ENCODE measurements at places on chromosomes 1 and 21. TPM values are rescaled to one million over a fixed set of nuclear protein-coding genes. Genes with fewer than 3 reads are reported as not detected.
A peak's percentile ranks its signal among the peaks of the same experiment; 100 is the strongest.

The CYP4A22 gene
- total RNA-seq = not detected

DNA sequence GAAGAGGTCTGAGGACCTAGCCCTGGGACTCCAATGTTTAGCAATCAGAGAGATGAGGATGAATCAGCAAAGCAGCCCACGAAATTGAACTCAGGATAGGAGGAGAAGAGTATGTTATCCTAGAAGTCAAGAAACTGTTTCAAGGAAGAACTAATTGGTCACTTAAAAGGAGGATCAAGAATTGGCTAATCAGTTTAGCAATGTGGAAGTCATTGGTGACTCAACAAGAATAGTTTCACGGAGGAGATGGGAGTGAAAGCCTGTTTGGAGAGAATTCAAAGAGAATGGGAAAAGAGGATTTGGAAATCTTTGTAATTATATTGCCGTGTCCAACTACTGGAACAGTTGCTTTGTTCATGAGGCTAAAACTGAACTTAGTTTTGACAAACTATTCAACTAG lies 7.4 kb downstream of the HMCN1 start:
- no peak for DNase-seq

GRCh38 chr1:16032388-16033102 lies 10.7 kb downstream of the CLCNKA start:
- DNase-seq = peak; percentile 92

The ZBTB8B gene
- 0.45 TPM for total RNA-seq

DNA sequence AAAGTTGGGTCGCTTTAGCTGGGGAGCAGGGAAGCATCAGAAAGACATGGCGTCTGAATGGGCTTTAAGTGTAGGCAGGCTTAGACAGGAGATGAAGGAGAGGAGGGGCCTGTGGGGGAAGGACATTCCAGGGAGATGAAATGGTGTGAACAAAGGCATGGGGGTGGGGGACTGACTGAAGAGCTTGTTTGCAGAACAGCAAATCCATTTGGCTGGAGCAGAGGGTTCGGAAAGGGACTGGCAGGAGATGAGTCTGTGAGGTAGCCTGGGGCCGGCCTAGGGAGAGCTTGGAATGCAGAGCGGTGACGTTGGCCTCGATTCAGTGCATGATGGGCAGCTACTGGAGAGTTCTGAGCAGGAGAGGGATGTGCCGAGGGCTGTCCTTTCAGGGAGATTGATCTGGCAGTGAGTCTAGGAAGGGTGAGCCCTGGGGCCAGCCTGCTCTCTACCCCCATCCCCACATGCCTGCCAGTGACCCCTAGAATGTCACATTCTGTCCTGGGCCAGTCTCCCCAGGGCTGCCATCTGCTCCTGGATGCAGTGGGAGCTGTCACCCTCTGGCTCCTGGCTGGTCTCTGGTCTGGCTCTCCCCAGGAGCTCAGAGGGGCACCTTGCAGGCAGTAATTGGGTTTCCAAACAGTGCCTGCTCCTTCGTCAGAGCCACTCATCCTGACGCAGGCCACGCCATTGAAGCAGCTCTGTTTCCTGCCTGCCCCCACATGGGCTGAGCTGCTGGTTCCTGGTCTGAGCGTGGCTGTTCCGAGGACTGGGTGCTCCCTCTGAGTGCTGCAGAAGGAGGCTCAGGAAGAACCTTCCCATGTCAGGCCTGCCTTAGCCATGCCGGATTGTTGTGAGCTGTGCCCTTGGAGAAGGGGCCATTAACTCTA lies 22.3 kb upstream of the TMEM222 start:
- peak; percentile 92 for DNase-seq

DNA sequence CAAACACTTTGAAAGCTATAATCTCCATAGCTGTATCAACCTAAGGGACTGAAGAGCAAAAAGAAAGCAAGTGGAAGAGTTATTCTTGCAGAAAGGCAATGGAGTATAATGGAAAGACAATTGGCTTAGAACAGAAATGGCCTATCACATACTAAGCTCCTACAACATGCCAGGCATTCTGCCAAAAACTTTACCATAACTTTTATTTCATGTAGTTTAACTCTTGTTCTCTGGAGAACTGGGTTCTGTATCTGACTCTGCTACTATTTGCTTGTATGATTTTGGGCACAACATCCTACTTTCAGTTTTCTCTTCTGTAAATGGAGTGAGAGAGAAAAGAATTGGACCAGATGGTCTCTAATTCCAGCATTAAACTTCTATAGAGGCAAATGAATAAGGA lies 449.1 kb downstream of the GPATCH2 start:
- no peak for DNase-seq

DNA sequence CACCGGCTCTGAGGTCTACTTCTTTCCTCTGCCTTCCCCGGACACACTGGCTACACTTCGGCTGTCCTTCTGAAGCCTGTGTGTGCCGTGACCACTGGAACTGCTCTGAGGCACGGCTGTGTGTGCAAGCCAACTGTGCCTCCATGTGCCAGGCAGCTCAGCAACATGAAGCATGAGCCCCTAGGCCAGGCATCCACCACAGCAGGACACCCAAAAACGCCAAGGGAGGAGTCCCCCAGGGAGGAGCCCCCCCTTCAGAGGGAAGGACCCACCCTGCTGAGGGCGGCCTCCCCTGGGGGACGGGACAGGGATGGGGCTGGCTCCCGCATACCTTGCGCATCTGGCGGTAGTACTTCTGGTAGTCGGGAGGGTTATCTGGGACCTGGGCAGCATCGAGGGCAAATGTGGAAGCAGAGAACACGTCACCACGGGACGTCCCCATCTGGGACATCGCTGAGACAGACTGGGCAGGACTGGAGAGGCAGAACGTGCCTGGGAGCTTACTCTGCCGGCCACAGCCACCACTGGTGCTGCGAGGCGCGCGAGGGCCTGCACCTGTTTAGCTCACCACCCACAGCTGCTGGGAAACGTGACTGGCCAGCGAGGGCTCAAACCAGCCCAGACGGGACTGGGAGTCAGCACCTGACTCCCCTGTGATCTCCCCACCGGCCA lies 20.5 kb downstream of the LSS start:
- no peak for DNase-seq

GRCh38 chr1:1721201-1721600 lies 3.0 kb downstream of the CDK11A start:
- no peak for DNase-seq

- DNase-seq = no peak
Measured at GRCh38 chr1:28973596-28974421, 59.4 kb downstream of the EPB41 start.

GRCh38 chr1:43370564-43370963 lies 2.8 kb upstream of the ELOVL1 start:
- no peak for DNase-seq
